ENCODE measurements at places on chromosomes 2 and 18.

- DNase-seq = no peak
These were observed at the start of gene NCKAP5 for GRCh38 chr2:133568172-133568571. TSS of gene NCKAP5 (minus strand) at chr2:133568463. CDS start at chr2:133517526, 50,937 bp downstream.

- DNase-seq = no peak
These were observed 54.1 kb upstream of the THOC1 start for GRCh38 chr18:321865-322467.

- DNase-seq = peak; percentile 51
These were observed 22.3 kb downstream of the INPP1 start for GRCh38 chr2:190365499-190366204.

GRCh38 chr2:85611217-85611704, 605 bp downstream of the C2orf68 start:
- DNase-seq = no peak

DNA sequence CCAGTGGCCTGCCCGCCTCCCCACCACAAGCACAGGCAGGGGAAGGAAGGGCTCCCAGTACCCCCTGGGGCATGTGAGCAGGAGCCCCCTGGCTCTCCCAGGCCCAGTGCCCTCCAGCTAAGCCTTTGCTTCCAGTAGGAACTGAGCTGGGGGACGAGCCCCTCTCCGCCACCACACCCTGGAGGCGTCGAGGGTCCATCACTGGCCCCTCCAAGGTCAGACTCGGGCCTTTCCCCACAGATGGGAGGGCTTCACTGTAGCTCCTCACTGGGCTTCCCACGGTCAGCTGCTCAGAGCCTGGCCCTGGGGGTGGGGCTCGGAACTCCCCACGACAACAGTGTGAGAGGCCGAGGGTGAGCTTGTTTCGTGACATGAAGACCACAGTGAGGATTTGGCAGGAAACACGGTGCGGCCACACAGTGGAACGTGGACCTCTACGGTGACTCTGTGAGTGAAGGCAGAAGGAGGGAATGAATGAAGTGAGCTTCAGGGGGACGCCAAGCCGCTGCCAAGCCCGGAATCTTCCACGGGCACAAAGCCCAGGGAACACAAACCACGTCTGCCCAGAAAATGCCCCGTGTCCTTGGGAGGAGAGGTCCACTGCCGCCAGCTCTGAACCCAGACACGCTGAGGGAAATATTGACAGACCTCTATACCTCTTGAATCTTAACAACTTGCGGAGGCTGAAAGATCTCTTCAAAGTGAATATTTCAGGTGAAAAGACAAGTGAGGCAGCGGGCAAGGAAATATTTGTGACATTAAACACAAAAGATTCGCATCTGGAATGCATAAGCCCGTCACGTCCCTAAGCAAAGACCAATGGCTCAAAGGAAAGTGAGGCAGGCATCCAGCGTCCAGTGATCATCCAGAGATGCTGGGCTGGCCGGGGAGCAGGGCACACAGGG, 144.8 kb upstream of the GPC1 start:
- DNase-seq = no peak

GRCh38 chr2:97752342-97753334, 39.3 kb downstream of the ZAP70 start:
- no peak for DNase-seq

- DNase-seq = peak; percentile 74
These were observed 221.9 kb downstream of the DYSF start for GRCh38 chr2:71675296-71675695.
